Fibroblast of skin of right quadriceps (primary cell): ENCODE measurements at places on chromosomes 13 and 19.

GRCh38 chr13:32446773-32447465 is 19.0 kb upstream of the N4BP2L1 start:
- DNase-seq, result no peak

GRCh38 chr13:112762690-112763080 is 72.8 kb downstream of the ATP11A start:
- no peak for DNase-seq

GRCh38 chr13:109595471-109595870 is 190.9 kb downstream of the IRS2 start:
- DNase-seq, result peak; percentile 73

DNA sequence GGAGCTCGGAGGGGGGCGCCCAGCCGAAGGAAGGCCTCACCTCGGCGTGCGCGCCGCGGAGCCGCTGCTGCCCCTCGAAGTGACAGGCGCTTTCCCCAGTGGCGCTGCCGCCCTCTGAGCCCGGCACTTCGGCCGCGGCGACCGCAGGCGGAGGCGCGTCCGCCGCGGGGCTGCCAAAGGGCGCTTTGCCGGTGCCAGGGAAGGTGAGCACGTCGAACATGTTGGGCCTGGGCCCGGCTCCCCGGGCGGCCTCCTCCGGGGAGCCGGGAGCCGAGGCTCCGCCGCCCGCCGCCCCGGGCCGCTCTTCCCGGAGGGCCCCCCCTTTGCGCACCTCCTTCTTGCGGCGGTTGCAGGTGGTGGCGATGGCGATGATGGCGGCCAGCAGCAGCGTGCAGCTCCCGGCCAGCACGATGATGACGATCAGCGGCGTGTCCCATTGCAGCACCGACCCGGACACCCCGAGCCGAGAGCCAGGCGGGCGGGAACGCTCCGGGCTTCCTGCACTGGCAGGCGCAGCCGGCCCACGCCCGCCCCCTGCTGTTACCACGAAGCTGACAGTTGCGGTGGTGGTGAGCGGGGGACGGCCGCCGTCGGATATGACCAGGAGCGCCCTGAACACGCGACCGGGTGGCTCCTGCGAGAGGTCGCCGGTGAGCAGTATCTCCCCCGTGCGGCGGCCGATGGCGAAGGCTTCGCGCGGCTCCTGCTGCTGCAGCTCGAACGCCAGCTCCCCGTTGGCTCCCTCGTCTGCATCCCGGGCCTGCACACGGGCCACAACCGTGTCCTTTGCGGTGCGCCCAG is 2.5 kb downstream of the PCDH8 start:
- no peak for DNase-seq

- no peak for DNase-seq
Observed at GRCh38 chr19:16936901-16937300, 48.1 kb downstream of the F2RL3 start.

- DNase-seq, result peak; percentile 76
Observed at GRCh38 chr19:11887611-11888531, at the start of gene ZNF69. Gene ZNF69 (plus strand): TSS chr19:11887782. CDS start chr19:11887924, 142 bp downstream.

DNA sequence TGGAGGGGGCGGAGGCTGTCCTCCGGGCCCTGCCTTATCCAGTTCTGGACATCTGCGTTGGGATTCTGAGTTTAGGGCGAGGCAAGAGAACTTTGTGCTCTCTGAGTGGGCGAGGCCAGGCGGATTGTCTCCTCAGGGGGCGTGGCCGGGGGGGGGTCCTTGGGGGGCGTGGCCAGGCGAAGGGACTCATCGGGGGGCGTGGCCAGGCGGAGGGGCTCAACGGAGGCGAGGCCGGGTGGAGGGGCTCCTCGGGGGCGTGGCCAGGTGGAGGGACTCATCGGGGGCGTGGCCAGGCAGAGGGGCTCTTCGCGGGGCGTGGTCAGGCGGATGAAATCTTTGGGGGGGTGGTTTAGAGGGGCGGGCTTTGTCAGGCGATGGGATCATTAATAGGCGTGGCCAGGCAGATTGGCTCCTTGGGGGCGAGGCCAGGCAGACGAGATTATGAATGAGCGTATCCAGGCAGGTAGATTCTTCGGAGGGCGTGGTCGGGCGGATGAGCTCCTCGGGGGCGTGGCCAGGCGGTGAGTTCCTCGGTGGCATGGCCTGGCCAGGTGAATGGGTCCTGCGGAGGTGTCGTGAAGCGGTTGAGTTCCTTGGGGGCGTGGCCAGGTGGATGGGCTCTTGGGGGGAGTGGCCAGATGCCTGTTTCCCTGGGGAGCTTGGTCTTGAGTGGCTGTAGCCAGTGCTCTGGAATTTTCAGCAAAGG is 10.3 kb upstream of the CACNG7 start:
- DNase-seq, result no peak

GRCh38 chr13:41401366-41401765 is 56.0 kb upstream of the RGCC start:
- no peak for DNase-seq
